Head of caudate nucleus (tissue), 42 donors: ENCODE measurements at places on chromosomes 6 and 20.

GRCh38 chr6:138654715-138655634, 118.6 kb upstream of the CCDC28A start:
- peak; percentile 32 for DNase-seq

DNA sequence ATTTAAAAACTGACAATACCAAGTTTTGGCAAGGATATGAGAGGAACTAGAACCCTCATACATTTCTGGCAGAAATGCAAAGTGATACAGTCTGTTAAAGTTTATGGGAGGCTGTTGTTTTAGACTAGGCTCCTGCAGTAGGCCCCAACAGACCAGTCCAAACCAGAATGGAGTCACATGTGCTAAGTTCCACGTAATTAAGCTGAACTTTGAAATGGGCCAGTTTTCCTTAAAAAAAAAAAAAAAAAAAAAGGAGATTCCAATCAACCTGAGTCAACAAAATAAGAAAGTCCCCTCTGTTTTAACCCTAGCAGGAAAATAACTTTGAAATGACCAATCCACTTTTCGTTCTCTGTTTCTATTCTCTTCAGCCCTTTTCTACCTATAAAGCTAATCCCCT, 26.5 kb downstream of the IL17F start:
- no peak for DNase-seq

- no peak for DNase-seq
Measured at GRCh38 chr6:19502301-19502700, 334.9 kb upstream of the ID4 start.

DNA sequence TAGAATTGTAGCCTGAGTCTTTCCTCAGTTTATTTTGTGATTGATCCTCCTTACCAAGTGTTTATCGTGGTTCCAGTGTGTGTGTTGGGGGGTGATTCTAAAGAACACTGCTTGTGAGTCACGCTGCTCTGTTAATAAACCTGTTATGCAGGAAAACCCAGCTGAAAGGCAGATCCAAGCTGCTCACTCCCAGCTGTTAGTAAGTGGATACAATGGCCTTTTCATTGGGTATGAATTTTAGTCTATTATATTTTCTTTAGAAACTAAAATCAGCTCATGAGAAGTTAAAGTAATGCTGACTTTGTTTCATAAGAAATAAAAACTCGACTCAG, 12.2 kb upstream of the DSTN start:
- DNase-seq: no peak

DNA sequence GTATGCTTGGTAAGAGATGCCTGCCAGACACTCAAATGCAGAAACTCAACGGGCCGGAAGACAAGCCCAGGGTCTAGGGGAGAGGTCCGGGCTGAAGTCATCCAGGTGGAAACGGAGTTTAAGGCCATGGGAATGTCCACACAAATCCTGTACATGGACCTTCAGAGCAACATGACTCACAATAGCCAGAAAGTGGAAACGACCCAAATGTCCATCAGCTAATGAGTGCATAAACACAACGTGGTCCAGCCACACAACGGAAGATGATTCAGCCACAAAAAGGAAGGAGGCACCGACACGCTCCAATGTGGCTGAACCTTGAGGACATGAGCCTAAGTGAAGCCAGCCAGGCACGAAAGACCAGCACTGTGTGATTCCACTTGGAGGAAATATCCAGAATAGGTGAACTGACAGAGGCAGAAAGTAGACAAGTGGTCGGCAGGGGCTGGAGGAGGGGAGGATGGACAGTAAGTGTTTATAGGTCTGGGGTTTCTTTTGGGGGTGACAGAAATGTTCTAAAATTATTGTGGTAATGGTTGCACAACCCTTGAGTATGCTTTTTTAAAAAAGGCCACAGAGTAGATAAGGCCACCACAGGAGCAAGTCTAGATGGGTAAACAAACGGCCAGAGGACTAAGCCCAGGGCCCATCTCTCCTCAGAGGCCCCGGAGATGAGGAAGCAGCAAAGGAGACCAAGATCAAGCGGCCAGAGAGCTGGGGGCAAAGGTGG, 105.6 kb downstream of the PREX1 start:
- DNase-seq: peak; percentile 60

DNA sequence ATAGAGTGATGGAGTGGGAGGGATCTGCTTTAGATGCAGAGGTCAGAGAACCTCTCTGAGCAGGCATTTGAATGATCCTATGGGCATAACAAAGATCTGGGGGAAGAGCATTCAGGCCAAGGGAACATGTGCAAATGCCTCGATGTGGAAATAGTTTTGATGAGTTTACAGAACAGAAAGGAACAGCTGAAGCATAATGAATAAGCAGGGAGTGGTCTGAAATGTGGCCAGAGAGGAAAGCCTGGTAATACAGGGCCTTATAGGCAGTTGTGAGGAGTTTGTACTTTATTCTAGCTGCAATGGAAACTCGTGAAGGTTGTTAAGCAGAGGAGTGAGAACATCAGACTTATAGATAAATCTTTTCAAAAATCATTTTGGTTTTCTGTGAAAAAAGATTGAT, 33.0 kb upstream of the ME1 start:
- DNase-seq: no peak
